ENCODE measurements at places on chromosomes 11 and 22.

- no peak for DNase-seq
These were observed 2.2 kb downstream of the OR51E2 start for GRCh38 chr11:4695442-4695841.

DNA sequence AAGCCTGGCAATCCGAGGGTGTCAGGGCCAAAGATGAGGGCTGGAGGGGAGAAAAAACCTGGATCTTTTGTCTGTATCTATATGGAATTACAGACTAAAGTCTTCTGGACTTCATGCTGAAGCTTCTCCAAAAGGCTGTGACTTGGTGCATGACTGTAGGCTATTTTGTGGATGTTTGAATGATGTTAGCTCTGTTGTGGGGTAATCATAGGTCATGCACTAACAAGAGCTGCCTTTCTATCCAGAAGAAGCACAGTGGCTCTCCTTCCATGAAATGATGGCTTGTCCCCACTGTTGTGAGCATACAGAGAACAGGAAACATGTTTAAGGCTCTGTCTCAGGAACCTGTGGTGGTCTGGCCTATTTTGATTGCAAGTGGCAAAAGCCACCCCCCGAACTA is 263.3 kb upstream of the PLET1 start:
- DNase-seq = no peak

- peak; percentile 54 for DNase-seq
These were observed 382 bp downstream of the C11orf54 start for GRCh38 chr11:93741882-93742226.

DNA sequence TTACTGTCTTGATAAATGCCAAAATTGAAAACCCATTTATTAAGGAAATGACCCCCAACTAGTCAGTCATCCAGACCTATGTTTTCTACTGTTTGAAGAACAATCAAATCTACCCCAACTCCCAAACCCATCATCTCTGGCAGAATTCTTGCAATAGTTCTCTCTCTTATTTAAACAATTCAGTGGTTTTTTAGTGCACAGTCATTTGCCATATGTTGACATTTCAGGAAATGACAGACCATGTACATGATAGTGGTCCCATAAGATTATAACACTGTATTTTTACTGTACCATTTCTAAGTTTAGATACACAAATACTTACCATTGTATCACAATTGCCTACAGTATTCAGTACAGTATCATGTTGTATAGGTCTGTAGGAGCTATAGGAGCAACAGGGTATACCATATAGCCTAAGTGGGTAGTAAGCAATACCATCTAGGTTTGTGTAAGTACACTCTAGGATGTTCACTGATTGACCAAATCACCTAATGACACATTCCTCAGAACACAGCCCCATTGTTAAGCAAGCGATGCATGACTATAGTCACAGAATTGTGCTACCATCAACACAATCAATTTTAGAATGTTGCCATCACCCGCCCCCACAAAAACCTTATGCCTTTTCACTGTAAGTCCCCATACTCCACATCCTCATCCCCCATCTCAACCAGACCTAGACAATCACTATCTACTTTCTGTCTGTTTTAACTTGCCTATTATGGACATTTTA is 41.8 kb downstream of the MMP20 start:
- DNase-seq = no peak

- no peak for DNase-seq
These were observed 88.1 kb downstream of the MAML2 start for GRCh38 chr11:96254854-96255253.

GRCh38 chr11:109302591-109303334 is 119.2 kb upstream of the C11orf87 start:
- no peak for DNase-seq

DNA sequence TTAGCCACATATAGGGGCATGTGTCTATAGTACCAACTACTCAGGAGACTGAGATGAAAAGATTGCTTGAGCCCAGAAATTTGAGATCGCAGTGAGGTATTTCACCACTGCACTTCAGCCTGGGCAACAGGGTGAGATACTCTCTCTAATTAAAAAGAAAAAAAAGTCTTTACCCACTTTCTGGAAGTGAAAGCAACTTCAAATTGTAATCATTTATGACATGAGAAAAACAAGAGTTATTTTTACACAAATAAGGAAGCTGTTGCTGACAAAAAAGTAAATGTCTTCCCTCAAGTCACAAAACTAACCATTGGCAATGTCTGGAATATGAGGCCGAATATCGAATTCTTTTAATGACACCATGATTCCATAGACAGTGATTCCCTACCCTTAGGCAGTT is 71.4 kb downstream of the GLYATL1 start:
- no peak for DNase-seq

- no peak for DNase-seq
These were observed 12.6 kb downstream of the KCNQ1OT1 start for GRCh38 chr11:2687223-2687530.

GRCh38 chr11:106021181-106021966 is 666 bp downstream of the MSANTD4 start:
- no peak for DNase-seq

DNA sequence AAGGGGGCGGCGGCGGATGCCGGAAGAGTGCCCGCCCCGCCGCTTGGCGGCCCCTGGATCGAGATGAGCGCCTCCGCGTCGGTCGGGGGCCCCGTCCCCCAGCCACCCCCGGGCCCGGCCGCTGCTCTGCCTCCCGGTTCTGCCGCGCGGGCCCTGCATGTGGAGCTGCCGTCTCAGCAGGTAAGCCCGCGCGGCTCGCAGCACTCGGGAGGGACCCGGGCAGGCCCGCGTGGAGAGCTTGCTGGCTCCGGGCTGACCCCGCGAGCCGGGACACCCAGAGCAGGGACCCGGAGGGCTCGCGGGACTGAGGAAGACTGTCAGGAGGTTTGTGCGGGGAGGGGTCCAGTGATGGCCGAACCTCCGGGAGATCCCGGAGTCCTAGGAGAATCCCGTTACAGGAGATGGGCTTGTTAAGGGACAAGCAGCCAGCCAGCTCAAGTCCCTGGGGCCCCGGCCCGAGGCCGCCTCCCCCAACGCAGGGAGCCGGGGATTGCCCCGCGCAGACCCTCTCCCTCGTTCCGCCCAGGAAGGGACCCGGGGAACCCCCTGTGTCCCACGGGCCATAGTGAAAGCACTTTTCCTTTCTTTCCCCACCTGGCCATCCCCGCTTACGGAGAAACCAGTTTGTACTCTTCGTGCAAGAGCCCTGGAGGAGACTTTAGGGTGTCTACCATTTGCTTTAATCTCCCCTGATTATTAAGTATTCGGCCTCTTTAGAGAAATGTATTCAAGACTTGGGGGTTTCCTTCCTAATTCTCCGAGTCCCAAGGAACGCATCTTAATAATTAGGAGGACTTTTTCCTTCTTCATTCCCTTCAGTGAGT is 547 bp downstream of the UVRAG start:
- DNase-seq = peak; percentile 39

- no peak for DNase-seq
These were observed 49.1 kb upstream of the SEPTIN5 start for GRCh38 chr22:19664951-19665783.

DNA sequence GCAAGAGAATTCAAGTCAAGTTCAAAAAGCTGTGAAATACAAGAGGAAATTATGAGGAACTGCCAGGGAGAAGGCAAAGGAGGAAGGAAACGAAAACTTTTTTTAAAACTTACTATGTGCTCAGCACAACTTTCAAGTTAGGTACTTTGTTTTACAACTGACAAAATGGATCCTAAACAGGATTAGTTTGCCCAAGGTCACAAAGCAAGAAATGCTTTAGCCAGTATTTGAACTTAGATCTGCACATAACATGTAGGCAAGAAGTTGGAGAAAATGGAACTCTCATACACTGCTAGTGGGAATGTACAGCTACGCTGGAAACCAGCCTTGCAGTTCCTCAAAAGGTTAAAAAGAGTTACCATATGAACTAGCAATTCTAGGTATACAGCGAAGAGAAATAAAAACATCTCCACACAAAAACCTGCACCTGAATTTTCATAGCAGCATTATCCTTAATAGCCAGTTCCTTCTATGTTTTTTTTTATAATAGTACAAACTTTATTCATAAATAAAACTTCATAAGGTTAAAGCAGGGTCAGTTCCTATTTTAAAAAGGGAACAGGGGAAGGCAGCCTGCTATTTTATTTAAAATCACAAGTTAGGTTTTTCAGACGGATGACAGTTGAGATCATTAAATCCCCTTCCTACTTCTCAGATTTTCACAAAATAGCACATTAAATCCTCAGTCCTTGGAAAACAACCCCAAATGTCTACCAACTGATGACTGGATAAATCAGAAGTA is 19.2 kb downstream of the DDX6 start:
- no peak for DNase-seq

DNA sequence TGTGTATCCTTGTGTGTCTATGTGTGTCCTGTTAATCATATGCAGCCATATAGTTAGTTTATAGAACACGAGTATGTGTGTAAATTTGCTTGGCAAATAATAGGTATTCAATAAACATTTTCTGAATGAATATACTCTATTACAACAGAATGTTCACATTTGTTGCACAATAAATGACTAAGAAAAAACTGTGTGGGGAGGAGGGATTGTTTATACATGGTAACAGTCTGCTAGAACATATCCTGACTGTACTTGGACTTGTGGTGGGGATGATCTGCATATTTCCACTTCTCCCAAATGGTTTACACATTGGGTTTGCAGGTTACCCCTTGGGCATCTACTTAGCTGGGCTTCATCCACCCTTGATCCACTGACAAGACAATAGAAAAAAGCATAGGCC is 194.6 kb downstream of the INSC start:
- DNase-seq = no peak

- peak; percentile 56 for DNase-seq
These were observed 2.8 kb downstream of the IL17RA start for GRCh38 chr22:17087498-17088131.

DNA sequence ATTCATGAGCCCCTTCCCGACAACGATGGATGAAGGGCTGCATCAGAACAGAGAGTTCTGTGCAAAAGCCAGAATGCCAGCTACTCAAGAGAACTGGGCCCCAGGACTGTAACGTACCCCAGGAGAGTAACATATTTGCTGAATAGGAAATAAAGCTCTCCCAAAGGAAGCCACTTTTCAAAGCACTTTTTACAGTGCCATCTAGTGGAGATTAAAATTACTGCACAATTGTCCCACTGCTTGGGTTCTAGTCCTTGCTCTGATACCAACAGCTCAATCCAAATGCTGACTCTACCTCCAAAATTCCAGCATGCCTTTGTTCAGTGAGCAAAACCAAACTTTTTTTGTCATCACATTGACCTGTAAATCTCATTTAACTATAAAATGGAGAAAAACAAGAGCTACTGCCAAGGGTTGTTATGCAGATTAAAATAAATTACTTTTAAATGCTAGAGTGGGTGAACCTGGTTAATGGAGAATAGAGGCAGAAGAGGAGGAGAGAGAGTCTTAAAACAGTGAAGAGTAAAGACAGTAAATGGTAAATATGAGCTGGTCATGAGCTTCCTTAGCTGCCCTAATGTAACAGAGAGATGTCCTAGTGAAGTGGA is 87.6 kb upstream of the FSHB start:
- peak; percentile 1 for DNase-seq
